ENCODE measurements at places on chromosomes 12 and 14.

DNA sequence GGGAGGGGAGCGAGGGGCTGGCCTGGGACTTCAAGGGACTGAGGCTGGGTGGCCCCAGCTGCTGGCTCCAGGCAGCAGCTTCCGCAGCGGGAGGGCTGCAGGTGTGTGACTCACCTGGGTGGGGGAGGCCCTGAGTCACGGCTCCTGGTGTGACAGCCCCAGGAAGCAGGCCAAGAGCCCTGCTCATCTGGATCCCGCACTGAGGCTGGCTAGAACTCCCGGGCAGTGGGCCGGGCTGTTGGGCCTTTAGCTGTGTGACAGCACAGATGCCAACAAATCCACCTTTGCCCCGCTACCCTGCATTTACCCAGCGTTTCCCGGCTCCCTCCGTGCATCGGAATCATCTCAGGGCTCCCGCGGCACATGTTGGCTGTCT is 180.0 kb upstream of the PRMT8 start:
- DNase-seq, result no peak

- peak; percentile 42 for DNase-seq
These were observed 9.0 kb upstream of the NUMB start for GRCh38 chr14:73467377-73467776.

GRCh38 chr14:74713395-74713735 is 421 bp downstream of the FCF1 start:
- no peak for DNase-seq

DNA sequence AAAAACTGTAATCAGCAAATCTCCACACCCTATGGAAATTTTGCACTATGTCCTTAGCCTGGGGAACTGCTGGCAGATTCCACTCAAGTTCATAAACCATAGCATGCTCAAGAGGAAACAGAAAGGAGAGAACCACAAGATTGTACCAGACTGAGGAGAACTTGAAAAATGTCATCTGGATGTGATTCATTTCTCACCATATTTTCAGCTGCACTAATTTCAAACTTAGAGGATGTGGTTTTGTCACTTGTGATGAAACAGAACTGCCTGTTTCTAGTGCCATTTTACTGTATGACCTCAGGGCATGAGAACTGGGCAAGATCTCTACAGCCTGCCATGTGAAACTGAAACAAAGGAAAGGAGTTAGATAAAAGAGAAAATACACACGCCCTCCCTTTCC is 1493.1 kb upstream of the FLRT2 start:
- peak; percentile 81 for DNase-seq

DNA sequence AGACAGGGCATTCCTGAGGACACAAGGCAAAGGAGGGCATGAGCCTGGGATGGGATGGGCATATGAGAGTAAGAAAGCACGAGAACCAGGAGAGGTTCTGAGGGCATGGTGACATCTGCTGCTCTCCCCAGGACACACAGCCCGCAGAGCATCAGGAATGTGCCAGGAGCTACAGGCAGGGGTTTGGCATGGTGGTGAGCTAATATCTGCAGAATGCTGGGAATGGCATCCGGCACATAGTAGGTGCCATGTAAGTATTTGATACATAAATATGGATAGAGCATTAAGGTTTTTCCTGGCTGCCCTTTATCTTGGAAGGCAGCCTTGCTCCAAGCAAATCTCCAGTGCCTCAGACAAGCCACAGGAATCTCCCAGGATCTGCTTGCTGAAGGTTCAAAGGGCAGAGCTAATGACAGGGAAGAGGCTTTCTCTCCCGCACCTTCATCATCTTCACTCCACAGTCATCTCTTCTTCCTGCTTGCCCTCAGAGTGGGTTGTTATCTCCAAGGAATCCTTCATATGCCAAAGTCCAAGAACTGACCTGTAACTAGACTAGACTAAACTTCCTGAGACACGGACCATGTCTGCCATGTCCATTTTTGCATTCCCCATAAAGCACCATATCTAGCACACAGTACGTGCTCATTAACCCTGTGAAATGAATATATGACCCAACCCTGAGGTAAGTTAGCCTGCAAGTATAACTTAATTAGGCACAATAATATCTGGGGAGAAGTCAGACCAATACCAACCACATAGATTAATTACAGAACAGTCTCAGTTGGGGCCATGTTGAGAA is 62.0 kb upstream of the SCN8A start:
- no peak for DNase-seq
